Endothelial cell of umbilical vein (primary cell): ENCODE measurements at places on chromosomes 4 and X.

- DNase-seq = no peak
Observed at GRCh38 chrX:153801669-153802068, 7.2 kb downstream of the SSR4 start.

DNA sequence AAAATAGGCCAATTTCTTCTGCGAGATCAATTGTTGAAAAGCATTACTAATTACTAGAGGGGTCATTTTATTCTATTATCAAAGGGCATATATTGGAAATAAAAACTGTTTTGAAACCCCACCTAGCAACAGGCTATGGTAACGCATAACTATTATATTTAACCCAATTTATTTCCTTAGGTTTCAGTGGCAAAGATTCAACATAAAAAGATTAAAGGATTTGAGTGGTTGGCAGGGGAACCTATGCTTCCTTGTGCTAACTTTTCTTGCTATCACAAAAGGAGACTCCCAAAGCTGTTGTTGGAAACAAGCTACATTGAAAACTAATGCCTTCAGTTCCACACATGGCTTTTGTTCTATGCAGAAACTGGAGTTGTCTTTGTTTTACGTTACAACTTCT, 166.9 kb upstream of the KLF3 start:
- DNase-seq = no peak

GRCh38 chr4:98524230-98524629, 134.2 kb downstream of the TSPAN5 start:
- DNase-seq = peak; percentile 49

DNA sequence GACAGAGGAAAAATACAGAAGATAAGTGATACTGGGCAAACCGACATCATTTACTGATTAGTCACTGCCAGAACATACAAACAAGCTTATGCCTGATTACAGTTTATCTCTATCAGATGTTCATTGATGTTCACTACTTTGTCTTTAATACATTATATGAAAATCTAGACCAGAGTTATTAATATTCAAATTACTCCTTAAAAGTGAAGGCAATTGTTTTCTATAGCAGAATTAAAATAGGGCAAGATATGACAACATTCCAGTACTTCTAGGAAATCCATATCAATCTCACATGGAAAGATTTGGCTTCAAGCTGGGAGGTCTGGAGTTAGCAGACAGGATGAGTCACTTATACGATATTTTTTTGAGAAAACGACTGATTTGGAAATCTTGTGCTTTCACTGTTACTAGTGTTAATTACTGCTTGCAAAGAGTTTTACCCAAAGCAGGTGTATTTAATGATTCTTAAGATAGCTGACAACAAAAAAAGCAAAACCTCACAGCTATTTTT, 31.8 kb downstream of the HPGD start:
- peak; percentile 21 for DNase-seq

DNA sequence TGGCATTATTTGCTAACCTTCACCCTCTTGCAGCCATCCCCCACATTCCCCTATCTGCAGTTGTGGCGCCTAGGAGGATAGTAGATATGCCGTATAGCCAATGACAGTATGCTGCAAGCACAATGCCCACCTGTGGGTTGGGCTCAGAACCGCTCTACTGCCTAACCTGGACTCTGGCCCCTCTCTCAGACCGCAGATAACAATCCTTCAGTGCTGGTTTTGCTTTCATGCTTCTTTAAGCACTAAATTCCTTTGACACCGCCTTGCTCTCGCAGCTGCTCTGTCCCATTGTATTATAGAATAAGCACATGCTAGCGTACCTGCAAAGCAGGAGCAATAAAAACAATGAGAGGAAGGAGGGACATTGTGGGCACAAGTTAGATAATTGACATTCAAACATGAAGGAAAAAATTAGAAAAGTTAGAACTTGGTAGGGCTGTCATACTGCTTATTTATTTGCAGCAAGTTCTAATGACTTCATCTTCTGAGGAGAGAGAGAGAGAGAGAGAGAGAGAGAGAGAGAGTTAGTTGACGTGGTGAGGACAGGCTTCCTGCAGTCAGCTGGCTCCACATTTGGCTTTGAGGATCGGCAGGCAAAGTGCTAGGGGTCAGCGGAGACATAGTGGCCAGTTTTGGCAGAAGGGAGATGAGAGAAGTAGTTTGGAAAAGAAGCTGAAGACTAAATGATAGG, 55.8 kb downstream of the WWC2 start:
- DNase-seq = no peak

GRCh38 chr4:19381068-19381467, 870.6 kb upstream of the SLIT2 start:
- no peak for DNase-seq

DNA sequence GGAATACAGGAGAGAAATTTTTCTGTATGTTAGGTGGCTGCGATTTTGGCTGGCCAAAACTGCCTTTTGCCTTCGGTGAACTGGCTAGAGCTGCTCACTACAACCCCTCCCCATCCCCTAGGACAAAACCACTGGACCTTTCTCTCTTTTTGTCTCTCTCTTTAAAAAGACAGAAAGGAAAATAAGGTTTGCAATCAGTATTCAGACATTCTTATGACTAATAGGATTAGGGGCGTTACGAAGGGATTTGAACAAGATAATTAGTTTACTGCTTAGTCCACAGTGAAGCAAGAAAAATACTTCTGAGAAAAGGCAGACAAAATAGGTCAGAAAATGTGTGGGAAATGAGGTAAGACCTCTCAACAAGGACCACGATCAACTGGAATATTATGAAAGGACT, 180.4 kb downstream of the SLIT2 start:
- DNase-seq = peak; percentile 30

GRCh38 chr4:147477439-147477838, 3.5 kb upstream of the EDNRA start:
- DNase-seq = no peak

DNA sequence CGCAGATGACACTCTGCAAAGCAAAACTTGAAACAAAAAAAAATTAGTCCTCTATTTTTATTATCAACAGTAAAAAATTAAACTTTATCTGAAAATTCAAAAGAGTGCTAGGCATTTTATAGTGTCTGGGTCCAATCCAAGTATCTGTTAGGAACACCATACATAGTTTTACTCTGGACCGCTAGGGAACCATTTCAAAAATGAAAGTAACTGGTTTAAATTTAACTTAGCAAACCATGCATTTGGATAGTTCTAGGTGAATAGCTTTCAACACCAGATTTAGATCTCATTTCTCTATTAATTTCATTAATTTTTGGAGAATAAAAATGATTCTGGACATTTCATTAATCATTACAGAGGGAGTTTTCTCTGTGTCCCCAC, 1.2 kb downstream of the KLKB1 start:
- DNase-seq = no peak

GRCh38 chr4:187128222-187128621, 404.6 kb upstream of the FAT1 start:
- DNase-seq = no peak

- DNase-seq = peak; percentile 26
Observed at GRCh38 chr4:92265021-92265420, 38.7 kb upstream of the GRID2 start.

GRCh38 chr4:95155759-95156451, 392.9 kb downstream of the UNC5C start:
- DNase-seq = peak; percentile 52

GRCh38 chr4:82394896-82395295, 21.1 kb upstream of the HNRNPD start:
- no peak for DNase-seq

GRCh38 chrX:136907621-136908020, 27.1 kb upstream of the RBMX start:
- no peak for DNase-seq

GRCh38 chr4:29632199-29632598, 1088.0 kb upstream of the PCDH7 start:
- DNase-seq = no peak

DNA sequence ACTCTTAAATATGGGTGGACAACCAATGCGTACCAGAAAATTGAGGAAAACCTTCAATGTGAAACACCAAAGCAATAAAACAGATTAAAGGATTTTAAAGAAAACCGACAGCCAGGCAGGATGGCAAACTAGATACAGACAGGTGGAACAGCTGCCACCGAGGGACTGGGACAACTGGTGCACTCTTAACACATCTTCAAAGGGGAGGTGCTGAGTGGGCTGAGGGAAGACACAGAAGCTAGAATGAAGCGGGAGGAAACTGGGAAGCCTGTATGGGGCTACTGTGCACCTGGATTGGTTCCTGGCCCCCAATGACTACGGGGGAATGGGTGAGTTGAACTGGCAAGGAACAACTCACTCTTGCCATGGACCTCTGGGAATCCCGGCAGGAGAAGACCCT, 20.7 kb downstream of the ZNF280C start:
- DNase-seq = no peak

DNA sequence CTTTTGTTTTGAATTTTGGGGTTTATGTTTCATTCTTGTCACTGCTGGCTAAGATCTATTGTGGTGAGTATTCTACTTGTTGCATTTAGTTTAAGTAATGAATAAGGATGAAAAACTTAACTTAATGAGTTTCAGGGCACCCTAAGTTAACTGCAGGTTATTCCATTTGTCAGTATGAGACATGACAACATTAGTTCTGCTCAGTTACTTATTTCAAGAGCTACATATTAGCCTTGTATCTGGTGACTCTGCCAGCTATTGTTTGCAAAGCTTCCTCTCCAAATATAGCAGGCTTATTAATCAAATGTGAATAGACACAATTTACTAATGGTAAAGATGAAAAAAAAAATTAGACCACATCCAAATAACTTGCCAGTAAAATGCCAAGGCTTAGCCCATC, 567.1 kb downstream of the IL15 start:
- peak; percentile 46 for DNase-seq

GRCh38 chrX:84133023-84133422, 55.0 kb downstream of the RPS6KA6 start:
- no peak for DNase-seq

DNA sequence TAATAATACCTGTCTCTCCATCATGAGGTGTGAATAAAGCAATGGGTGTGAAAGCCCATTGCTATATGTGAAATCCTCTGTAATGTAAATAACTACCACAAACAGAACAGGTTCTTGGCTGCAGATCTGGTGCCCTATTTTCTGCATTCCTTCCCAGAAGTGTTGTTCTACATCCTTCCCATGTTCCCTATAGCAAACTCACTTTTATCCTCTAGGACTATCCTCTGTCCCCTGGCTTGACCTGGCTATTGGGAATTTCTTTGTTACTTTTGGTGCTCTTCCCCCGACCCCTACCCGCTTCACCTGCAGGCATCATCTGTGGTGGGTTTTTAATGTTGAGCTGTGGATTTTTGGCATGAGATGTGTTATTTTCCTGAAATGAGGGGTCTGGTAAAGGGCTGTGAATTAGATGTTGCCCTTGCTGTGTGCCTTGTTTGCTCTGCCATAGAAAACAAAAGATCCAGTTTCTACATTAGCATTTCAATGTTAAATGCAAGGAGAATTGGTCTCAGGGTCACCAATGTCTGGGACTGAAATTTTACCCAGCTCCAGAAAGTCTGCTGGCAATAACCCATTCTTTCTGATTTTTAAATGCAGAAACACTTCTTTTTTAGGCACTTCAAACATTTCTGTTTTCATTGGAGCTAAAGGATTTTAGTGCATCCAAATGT, 13.6 kb upstream of the FREM3 start:
- DNase-seq = no peak

DNA sequence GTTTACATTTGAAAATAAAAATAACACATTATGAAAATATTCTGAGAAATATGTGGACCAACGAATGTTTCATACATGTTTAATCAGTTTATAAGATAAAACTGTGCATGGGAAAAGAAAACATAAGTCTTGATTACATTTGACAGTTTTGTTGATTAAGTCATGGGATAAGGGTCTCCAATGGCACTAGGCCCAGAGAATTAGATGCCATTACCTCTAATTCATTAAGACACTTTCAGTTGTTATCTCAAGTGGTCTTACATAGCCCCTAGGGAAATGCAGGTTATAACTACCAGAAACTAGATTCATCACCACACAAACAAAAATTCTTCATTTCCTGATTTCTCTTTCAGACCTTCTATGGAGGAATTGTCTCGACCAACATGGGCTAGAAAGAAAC, 300.8 kb downstream of the PCDH7 start:
- no peak for DNase-seq

GRCh38 chr4:72357908-72358307, 211.1 kb downstream of the ADAMTS3 start:
- DNase-seq = no peak

GRCh38 chr4:125303058-125303457, 11.7 kb upstream of the FAT4 start:
- DNase-seq = no peak

- no peak for DNase-seq
Observed at GRCh38 chrX:140501321-140501720, 3.5 kb downstream of the SOX3 start.

DNA sequence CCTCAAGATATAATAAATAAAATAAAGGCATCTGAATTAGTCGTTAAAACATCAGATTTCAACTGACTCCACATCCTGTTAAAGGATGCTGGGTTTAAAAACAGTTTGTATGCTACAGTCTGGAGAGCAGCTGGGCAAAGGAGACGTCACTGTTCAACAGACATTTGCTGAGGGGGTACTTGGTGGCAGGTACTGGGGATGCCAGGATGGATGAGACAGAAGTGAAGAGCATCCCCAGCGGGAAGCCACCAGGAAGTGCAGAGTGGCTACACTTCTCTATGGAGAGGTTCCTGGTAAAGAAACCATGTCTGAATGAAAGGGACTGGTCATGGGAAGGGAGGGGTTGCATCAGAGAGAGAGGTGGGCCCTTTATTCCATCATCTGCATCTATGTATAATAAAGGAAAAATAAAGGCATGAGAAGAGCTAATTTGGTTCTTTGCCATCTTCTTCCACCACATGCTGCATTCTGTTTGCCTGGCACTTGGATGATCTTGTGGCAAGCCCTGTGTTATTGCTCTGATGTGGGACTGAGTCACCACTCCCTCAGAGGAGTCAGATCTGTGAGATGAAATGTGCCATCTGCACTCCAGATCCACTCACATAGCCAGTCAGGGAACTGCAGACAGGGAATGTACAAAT, 145.0 kb downstream of the SOWAHB start:
- DNase-seq = peak; percentile 85

DNA sequence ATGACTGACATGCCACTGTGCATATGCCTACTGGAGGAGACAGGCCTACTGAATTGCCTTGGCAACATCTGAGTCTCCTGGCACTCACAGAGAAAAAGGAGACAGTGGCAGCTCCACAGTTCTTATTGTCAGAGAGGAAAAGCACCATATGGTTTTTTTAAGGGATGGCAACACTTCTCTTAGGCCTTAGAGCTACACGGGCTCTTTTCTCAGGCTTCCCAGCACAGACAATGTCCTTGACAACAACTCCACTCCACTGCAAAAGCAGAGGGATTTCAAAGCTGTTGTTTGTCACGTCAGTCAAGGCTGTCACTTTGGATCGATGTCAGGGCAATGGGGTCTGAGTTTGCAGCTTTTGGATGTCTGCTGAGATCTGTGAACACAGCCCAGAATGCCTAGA, 4.7 kb upstream of the CLCN4 start:
- no peak for DNase-seq

- peak; percentile 24 for DNase-seq
Observed at GRCh38 chrX:153554519-153555167, 37.2 kb downstream of the ATP2B3 start.
